Melanocyte of skin (primary cell): ENCODE measurements at places on chromosomes 13 and 19. TPM values are rescaled to one million over a fixed set of nuclear protein-coding genes. Genes with fewer than 3 reads are reported as not detected.

Gene TMEM59L
- not detected in 2 replicates for total RNA-seq

Gene ZNF724
- total RNA-seq, result 4.1 and 10.5 TPM in 2 replicates

Gene TNFSF9
- 2.9 and 4.7 TPM in 2 replicates for total RNA-seq

Gene ASF1B
- total RNA-seq, result 31.3 and 33.0 TPM in 2 replicates

Gene KLK6
- not detected in 2 replicates for total RNA-seq

Gene IL12RB1
- 0.31 and 2.0 TPM in 2 replicates for total RNA-seq
